Ovary (tissue), 10 donors: ENCODE measurements at places on chromosomes 1 and 21. TPM values are rescaled to one million over a fixed set of nuclear protein-coding genes. Genes with fewer than 3 reads are reported as not detected.

- DNase-seq: no peak
Observed at GRCh38 chr1:11563560-11564069, 84.7 kb downstream of the DISP3 start.

DNA sequence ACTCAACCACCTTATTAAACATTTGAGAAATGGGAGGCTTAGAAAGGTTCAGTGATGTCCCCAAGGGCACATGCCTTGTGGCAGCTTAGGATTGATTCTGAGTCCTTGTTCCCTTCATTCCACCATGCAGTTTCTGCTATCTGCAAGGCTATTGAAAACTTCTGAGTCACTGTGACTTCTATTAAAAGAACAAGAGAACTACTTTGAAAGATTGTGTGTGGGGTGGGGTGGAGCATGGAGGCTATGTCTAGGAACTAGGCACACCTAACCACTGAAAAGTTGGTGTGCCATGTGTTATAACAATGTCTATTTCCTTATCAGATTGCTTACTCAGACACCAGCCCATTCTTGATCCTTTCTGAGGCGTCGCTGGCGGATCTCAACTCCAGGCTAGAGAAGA lies 10.8 kb downstream of the MTARC1 start:
- no peak for DNase-seq

DNA sequence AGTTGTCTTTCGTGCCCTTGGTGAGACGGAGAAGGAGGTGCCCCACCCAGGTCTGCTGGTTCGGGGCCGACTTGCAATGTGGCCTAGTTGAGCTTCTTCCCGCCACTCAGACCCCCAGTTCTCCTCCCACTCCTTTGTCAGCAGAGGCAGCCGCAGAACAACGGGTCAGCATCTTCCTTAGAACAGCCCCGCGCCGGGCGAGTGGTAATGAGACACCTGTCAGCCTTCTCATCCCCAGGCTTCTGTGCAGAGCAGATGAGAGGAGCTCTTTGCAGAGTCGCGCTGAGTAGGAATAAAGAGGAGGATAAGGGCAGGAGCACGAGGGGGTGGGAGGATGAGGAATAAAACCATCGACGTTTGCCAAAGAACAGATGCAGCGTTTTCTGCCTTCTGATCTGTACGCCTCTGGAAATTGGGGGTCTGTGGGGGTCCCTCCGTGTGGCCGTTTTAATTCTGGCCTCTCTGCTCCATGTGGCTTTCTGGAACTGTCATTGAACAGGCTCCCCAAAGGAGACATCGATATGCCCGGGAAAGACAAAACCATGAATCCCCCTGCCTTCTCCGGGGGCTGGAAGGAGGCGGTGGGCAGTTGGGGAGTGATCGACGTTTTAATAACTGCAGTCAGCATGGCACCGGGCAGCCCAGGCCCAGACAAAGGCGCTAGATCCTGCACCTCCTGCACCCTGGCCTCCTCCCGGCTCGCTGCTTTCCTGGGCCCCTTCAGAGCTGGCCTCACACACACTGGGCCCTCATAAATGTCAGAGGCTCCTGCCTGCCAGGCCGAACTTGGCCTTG lies 27.5 kb upstream of the IGSF21 start:
- DNase-seq: no peak

Gene GCSAML
- 0.13 TPM for total RNA-seq

GRCh38 chr1:46148318-46148717 lies 15.9 kb upstream of the PIK3R3 start:
- DNase-seq: no peak

- no peak for DNase-seq
Observed at GRCh38 chr21:31837618-31838390, 35.0 kb upstream of the HUNK start.

GRCh38 chr21:39345440-39345839 lies 3.4 kb downstream of the HMGN1 start:
- DNase-seq: no peak

GRCh38 chr1:215526147-215526845 lies 40.8 kb upstream of the KCTD3 start:
- DNase-seq: no peak
